ENCODE measurements at places on chromosomes 1 and 21.

DNA sequence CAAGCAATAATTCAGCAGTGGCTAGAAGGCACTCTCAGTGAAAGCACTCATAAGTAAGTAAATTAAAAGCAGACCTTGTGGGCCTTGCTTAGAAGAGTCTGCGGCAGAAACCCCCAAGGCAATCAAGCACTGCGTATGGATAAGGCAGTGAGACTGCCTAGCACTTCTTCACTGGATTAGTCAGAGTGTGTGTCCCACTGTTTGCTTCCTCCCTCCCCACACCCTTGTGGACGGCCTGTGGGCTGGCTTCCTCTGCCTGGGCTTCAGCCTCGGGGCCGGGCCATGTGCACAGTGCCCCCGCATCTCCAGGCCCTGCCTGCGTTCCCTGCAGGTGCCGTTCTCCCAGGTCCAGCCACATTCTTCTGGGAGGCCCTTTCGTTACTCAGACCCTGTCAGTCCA lies 23.8 kb downstream of the AGT start:
- no peak for DNase-seq

DNA sequence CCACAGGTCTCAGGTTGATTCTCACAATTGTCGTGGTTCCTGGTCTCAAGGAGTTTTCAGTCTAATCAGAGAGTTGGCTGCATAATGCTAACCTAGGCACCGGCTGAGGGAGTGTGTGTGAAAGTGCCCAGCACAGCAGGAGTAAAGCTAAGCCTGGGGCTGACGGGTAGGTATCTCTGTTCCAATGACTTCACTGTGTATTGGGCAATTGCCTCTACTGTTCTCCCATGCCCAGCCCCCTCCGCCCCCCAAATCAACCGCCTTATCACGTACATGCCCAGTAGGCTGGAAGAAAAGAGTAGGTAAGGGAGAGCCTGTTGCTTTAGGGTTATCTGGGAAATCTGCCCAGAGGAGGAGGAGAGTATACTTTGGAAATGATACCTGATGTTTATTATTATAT lies 54.7 kb downstream of the MRPS6 start:
- DNase-seq: no peak

DNA sequence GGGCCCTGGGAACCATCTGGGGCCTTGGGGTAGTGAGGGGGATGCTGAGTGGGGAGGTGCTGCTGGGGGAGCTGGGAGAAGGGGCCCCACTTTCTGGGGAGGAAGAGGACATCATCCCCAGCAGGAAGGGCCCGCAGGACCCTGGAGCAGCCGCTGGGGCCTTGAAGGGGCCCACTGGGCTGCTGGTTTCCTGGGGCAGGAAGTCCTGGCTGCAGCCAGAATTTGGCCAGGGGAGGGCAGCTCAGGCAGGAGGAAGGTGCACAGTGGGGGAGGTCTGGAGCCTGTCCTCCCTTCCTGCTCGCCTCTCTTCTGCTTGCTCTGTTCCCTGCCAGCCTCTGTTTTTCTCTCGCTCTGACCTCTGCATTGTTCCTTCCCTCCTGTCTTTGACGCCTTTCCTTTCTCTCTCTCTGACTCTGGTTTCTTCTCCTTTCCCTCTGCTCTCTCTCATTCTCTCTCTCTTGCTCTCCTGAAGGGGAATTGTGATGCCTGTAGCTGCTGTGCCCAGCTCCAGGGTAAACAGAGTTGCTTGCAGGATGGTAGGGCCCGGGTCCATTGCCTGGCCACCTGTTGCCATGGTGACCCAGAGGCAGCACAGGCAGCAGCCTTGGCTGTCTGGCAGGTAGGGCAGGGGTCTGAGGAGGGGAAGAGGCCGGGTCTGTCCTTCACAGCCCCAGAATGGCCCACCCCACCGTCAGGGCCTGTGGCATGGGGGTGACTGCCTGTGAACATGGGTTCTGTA lies 23.9 kb downstream of the ACOT11 start:
- DNase-seq: no peak

GRCh38 chr1:54275349-54275748 lies 75.4 kb downstream of the MRPL37 start:
- peak; percentile 83 for DNase-seq

- DNase-seq: no peak
These were observed 82.5 kb downstream of the DESI2 start for GRCh38 chr1:244735404-244735803.

GRCh38 chr1:67133177-67133576 lies 1.6 kb downstream of the C1orf141 start:
- no peak for DNase-seq

DNA sequence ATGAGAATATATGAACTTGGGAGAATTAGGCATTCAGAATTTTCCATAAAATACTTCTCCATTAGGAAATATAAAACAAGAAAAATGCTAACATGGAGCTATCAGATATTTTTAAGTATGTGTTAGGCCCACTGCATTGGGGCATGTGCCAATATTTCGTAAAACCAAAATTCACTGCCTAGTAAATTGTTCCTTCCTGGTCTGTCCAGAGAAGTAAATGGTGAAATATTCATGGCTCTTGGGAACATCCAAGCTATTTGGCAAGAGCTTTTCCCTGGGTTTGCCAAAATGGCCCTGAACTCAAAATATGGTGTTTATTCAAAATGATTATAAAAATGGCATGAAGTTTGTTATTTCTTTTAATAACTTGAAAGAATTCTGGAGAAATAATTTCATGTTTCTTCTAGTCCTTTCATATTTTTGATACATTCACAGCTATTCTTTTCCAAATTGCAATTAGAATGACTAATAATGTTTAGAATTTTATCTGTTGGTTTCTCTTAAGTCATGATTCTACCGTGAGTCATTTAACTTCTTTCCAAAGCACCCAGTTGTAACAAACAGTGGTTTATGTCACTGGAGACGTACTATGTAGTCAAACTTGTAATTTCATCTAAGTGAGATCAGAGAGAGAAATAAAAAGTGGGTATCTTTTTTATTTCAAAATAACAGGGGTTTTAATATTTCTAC lies 25.7 kb upstream of the SLC19A2 start:
- DNase-seq: no peak

- DNase-seq: no peak
These were observed 835 bp downstream of the LRRN2 start for GRCh38 chr1:204684571-204685235.

DNA sequence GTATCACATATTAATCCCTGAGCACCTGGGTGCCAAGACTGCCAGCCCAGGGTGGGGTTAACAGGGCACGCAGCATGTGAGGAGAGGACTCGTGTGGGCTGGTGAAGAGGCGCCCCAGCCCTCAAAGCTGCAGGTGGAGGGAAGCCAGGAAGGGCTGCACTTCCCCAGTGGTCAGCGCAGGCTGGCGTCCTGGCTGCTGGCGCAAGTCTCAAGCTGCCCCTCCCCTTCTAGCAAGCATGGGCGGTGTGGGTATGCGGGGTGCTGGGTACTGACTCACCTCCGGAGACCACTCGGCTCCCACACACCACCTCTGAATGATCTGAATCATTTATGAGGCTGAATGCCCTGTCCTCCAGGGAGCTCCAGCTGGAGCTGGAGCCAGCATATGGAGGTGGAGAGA lies 44.0 kb downstream of the EIF2D start:
- no peak for DNase-seq

DNA sequence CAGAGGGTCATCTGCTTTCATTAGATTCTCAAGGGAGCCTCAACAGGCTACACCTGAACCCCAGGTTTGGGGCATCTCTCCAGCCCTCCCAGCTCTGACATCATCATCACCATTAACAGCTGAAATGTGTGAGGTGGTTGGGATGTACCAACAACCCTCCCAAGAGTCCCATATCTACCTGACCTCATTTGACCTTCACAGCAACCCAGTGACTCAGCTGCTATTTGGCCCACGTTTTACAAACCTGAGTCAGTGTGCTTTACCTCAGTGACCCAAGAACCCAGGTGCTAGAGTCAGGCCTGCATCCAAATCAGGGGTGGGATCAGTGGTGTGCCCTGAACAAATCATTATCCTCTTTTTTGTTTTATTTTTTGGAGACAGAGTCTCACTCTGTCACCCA lies 53.3 kb upstream of the TINAGL1 start:
- no peak for DNase-seq

- DNase-seq: no peak
These were observed 85.3 kb upstream of the USP25 start for GRCh38 chr21:15644489-15644888.

DNA sequence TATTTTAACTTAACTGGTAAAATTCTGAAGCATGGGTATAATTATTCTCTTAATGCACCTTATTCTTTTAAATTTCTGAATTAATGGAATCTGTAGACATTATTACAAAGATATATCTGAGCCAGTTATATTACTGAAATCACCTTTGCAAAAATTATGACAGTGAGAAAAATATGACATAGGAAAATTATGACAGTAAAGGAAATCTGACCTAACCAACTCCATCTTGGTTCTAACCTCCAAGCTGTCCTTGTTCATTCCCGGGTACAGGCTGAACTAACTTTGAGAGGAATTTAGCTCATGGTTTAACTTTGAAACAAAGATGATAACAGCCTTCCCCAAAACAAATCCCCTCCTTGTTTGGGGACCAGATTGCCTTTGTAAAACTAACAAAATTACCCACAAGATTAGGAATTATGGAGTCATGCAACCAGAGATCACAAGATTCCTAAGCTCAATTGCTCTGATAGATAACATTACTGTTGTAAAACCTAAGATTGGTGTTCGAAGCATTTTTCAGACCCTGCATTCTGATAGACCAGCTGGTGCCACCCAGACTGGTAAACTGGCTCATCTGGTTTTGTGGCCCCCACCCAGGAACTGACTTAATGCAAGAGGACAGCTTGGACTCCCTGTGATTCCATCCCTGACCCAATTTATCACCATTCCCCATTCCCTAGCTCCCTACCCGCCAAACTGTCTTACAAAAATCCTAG lies 9.4 kb upstream of the CD55 start:
- no peak for DNase-seq

DNA sequence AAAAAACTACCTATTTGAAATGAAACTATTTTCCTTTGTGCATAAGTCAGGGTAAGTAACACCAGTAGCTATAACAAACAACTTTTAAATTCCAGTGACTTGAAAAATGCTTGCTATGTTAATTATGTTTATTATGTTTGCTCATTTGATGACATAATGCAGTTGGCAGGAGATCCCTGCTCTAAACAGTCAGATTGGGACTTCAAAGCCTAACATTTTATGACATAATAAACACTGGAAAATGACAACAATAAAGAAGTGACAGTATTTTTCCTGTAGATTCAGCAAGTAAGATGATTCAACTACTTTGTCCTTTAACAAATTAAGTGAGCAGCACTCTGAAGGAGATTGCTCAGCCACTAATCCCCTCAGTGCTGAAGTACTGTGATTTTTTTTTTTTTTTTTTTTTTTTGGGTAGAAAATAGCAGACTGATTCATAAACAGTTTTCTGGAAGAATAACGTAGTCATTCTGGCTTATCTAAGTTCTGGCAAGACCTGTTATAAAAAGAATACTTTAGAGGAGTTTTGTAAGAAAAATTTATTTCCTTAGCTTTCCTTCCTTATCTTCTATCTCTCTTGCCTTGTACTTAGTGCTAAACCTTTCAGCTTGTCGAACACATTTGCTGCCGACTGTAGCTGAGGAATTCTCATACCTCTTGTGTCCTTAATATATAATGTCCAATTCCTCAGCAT lies 207.2 kb downstream of the PTGER3 start:
- DNase-seq: no peak

DNA sequence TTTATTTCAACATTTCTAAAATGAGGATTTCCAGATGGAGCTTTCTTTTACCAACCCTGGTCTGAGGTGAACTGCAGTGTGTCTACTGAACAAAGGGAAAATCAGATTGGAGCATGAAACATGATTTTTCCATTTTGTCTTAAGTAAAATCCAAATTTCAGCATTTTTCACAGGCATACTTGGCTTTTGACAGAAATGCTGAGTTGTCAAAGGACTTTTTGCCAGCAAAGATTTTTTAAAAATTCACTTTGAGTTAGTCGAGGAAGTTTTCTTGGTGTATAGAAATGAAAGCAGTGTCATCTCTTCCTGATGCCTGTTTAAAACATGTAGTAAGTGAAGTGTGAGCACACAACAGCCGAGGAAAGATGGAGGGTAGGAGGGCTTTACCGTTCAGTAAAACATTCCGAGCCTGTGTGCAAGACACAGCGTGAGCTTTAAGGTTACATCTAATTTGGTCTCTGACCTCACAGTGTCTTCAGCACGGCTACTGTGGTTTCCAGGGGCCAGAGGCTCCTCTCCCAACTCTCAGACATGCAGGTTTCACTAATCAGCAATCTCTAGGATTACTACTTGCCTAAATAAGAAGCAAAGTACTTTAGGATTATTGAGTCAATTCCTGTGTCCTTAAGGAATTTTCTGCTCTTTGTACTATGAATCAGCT lies 45.9 kb downstream of the SAMD13 start:
- no peak for DNase-seq

GRCh38 chr1:151003180-151003579 lies 3.5 kb downstream of the MINDY1 start:
- DNase-seq: no peak

- no peak for DNase-seq
These were observed 557.3 kb downstream of the USP25 start for GRCh38 chr21:16287046-16287445.

- DNase-seq: no peak
These were observed 608.3 kb upstream of the CHRM3 start for GRCh38 chr1:238778113-238778512.

GRCh38 chr1:175207971-175208370 lies 15.4 kb upstream of the KIAA0040 start:
- DNase-seq: no peak

DNA sequence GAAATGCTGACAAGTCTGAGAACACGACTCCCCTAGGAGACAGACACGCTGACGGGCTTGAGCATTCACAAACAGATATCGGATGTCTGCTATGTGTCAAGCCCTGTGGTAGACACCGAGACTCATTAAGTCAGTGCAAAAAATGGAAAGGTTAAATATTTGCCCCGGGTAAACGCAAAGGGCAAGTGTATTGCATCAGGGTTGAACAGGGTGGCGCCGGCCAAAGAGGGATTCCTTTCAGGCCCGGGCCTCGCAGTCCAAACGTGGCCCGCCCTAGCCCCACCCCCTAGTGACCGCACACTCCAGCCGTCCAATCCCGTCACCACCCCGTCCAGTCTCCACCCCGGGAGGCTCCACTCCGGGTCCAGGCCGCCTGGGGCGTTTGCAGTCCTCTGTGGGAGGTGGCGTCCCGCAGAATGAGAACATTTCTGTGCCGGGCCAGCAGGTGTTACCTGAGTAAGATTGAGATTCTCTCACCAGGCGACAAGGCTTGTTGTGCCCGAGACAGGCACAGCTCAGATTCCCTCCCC lies 16.3 kb upstream of the TMEM9 start:
- peak; percentile 96 for DNase-seq

DNA sequence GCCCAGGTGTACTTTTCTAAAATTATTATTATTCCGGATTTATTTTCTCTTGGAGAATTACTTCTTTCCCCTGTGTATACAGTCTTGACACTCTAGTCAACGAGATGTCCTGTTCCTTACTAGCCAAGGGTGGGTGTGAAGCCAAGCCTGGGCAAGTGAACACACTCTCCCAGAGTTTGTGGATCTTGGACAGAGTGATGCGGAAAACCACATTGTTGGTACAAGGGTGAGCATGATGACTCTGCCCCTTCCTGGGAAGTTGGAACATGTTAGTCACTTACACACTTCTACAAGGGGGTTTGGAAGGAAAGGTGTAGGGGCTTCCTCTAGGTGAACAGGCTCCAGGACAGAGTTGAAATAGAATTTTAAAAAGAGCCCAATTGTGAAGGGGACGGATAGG lies 20.0 kb upstream of the RD3 start:
- DNase-seq: no peak
